Vagina (tissue), 2 donors: ENCODE measurements at places on chromosomes 2 and 18. TPM values are rescaled to one million over a fixed set of nuclear protein-coding genes. Genes with fewer than 3 reads are reported as not detected.

The PROKR1 gene
- not detected for total RNA-seq

The NGEF gene
- 4.9 TPM for total RNA-seq

The POTEJ gene
- total RNA-seq = not detected

The TMEM200C gene
- total RNA-seq = under 0.01 TPM

The SCN3A gene
- total RNA-seq = 2.0 TPM

The ADCYAP1 gene
- total RNA-seq = 2.2 TPM

The CTAGE1 gene
- not detected for total RNA-seq

DNA sequence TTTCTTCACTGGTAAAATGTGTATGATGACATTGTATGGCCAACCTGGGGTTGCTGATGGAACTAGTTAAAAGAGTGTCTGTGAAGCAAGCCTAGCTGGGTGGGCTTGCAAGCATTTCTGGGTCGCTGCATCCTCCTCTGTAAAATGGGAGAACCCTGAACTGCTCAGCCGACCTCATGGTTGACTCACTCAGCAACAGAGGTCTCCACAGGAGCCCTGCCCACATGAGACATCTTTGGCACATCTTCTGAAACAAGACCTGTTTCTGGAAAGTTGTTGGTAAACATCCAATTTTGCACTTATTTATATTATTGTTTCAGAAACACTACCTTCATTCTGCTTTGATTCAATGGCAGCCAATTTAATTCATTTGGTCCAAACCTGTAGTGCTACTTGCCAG lies 52.6 kb downstream of the BCL11A start:
- no peak for DNase-seq

DNA sequence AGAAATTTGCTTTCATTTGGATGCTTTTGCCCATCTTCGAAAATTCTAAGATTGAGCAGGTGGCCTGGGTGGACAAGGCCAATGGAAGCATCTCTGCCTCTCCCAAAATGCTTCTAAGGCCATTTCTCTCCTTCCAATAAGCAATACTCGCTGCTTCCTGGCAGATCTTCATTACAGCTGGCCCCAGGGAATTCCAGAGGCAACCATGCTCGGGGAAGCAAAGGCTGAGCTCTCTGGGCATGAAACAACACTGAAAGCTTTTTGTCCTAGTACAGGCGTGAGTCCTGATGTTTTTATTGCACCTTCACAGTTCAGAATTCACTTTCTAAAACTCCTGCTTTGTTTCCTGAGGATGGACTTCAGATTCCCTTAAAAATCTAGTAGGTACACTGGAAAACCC lies 11.8 kb upstream of the NEDD4L start:
- no peak for DNase-seq

GRCh38 chr2:116952254-116952653 lies 862.2 kb upstream of the DDX18 start:
- no peak for DNase-seq

GRCh38 chr18:33424266-33424946 lies 16.1 kb downstream of the CCDC178 start:
- DNase-seq = no peak

DNA sequence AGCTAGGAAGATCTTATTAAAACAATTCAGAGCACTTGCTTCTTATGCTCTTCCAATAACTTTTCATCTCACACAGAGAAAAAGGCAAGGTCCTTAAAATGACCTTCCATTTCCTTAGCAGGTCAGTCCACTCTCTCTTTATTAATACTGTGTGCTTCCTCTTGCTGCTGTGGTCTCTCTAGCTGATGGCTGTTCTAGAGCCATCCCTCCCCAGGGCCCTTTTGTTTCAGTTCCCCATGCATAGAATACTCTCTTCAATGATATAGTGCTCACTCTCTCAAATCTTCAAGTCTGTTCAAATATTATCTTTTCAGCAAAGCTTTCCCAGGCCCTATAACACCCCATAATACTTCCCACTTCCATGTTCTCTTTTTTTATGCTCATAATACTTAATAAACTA lies 469.3 kb downstream of the METTL4 start:
- no peak for DNase-seq

DNA sequence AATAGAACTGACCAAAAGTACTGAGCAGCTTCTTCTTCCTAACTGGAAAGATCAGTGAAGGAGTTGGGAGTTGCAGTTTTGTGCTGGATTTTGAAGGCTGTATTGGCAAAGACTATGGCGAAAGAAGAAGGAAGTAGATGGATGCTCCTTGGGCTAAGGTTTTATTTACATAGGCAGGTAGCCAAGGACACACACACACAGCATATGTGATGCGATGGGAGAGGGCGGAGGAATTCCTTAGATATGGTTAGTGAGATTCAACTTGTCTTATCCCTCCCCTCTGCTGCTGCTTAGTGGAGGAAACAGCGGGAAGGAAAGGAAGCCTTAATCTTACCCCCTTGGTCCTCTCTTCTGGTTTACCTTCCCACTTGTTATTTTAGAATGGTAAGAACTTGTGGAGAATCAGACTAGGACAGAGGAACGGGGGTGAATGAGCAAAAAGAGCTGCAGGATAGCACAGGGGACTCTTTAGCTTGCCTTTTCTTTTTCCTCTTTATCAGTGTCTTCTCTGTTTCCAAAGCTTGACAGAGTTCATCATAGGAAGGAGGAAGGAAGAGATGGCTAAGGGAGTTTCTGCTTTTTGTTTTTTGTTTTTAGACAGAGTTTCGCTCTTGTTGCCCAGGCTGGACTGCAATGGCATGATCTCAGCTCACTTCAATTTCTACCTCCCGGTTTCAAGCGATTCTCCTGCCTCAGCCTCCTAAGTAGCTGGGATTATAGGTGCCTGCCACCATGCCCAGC lies 87.9 kb downstream of the OSBPL6 start:
- DNase-seq = no peak

DNA sequence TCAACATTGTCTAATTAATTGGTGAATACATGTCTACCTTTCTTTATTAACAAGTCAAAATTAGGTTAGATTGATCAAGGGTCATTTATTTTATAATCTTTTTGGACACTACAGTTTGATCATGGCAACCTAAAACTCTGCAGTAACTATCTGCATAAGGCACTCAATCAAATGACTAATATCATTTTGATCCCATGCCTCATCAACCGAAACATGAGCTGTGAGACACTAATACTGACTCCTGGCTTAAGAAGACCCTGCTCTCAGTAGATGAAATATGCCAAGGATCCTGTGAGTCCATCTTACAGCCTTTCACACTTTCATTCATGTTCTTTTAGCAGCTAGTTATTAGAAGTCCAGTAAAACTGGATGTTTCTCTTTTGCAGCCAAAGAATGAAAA lies 169.4 kb upstream of the CAVIN2 start:
- no peak for DNase-seq

- no peak for DNase-seq
Observed at GRCh38 chr2:85441864-85442263, 23.4 kb downstream of the SH2D6 start.

GRCh38 chr2:237733677-237734300 lies 64.8 kb upstream of the RBM44 start:
- peak; percentile 82 for DNase-seq

DNA sequence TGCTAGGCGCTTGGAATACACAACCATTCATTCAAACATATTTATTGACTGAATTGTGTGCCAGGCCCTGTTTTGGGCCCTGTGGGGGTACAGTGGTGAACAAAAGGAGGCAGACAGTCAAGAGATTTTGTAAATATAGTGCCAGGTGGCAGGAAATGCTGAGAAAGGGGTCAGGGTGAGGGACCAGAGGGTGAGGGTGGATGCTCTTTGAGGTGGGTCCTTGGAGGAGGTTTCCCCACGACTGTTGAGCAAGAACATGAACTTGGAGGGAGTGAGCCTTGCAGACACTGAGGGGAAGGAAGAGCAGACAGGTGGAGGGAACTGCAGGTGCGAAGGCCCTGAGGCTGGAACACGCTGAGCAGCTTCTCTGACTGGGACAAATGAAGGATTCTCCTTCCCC lies 40.7 kb downstream of the ODC1 start:
- no peak for DNase-seq

GRCh38 chr2:115887209-115887776 lies 1444.9 kb downstream of the DPP10 start:
- DNase-seq = no peak

GRCh38 chr2:17235167-17235566 lies 283.1 kb downstream of the RAD51AP2 start:
- no peak for DNase-seq

- DNase-seq = no peak
Observed at GRCh38 chr18:29969876-29970275, 1072.7 kb downstream of the DSC3 start.
